CD4-positive, CD25-positive, alpha-beta regulatory T cell (primary cell): ENCODE measurements at places on chromosomes 13 and 19. TPM values are rescaled to one million over a fixed set of nuclear protein-coding genes. Genes with fewer than 3 reads are reported as not detected.
A peak's percentile ranks its signal among the peaks of the same experiment; 100 is the strongest.

- no peaks in the 10 kb centered on the region for H3K4me1 ChIP-seq
- no peaks in the 10 kb centered on the region for H3K36me3 ChIP-seq
- DNase-seq, result no peak
- no peak overlapping the region for H3K4me3 ChIP-seq
- H3K27ac ChIP-seq, result no peak overlapping the region
- H3K27me3 ChIP-seq, result no peaks in the 10 kb centered on the region
Observed at GRCh38 chr13:88112526-88112925, 441.4 kb downstream of the SLITRK5 start.

- H3K36me3 ChIP-seq, result no peaks in the 10 kb centered on the region
- peaks cover 9% of the 10 kb centered on the region for H3K27me3 ChIP-seq
- DNase-seq, result no peak
Observed at GRCh38 chr19:32219392-32219791, 126.0 kb upstream of the ZNF507 start.

ACP5 gene
- 40.4 TPM for total RNA-seq

GARIN5A gene
- 0.64 TPM for total RNA-seq

DNA sequence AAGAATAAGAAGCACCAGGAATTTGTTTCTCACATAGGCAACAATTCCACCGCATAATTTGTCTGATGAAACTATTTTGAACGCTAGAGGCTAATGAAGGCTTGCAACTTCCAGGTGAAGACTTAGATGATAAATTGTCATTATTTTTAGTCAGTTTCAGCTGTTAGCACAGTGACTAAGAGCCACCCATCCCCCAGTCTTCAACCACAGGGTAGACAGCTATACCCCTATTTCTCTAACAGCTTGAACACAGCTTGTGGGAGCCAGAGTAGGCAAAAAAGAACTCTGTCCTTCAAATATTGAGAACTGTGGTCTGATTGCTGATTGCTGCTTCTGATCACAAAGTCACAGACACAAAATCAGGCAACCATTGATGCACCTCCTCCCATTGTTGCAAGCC lies 1124.8 kb upstream of the PRR20A start:
- H3K4me1 ChIP-seq, result no peaks in the 10 kb centered on the region
- no peak overlapping the region for H3K4me3 ChIP-seq
- no peak for DNase-seq
- no peaks in the 10 kb centered on the region for H3K27me3 ChIP-seq
- no peak overlapping the region for H3K27ac ChIP-seq
- H3K36me3 ChIP-seq, result no peaks in the 10 kb centered on the region

DNA sequence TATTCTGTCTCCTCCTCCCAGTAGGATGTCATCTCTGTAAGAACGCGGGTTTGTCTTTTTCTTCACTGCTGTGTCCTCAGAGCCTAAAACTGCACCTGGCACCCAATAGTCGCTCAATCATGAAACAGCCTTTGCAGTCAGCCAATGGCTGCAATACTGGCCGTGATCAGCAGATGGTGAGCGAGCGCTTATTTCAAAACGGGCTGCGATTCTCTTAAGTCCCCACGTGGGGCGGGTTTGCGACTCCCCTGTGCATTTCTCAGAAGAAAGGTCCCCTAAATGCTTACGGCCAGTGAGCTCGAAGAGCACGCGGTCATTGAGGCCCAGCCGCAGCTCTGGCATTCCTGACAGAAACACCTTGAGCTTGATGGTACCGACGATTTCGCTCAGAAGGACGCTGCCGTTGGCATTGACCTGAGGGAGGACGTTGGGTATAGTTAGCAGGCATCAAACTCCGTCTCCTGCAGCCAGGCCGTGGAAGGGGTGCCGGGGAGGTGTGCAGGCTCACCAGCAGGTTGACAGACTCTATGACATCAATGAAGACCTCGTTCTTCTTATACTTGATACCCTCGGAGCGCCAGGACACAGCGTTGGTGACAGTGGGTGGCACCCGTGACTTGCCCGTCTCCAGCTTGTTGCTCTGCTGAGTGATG lies 6.0 kb downstream of the AP1M2 start:
- H3K27ac ChIP-seq, result no peak overlapping the region
- H3K36me3 ChIP-seq, result no peaks in the 10 kb centered on the region
- peaks cover 6% of the 10 kb centered on the region for H3K4me1 ChIP-seq
- DNase-seq, result peak; percentile 87
- no peaks in the 10 kb centered on the region for H3K27me3 ChIP-seq
- no peak overlapping the region for H3K4me3 ChIP-seq

DNA sequence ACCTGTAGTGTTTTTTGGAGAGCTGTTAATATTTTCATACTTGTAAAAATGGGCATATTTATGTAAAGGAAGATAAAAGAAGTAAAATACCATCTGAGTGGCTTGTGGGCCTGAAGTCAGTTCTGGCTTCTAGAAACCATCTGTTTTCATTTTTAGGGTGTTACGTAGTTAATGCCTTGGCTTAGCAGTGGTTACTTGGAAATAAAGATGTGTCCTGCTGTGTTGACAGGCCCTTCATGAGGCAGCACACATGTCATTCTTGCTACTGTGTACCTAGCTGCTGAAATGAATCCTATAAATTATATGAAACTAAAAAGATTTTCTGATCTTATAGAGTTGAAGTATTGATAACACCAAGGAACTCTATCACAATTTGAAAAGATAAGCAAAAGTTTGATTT lies 16.0 kb downstream of the ILF3 start:
- H3K4me1 ChIP-seq, result peaks cover 29% of the 10 kb centered on the region
- H3K27me3 ChIP-seq, result no peaks in the 10 kb centered on the region
- no peak overlapping the region for H3K27ac ChIP-seq
- DNase-seq, result no peak
- no peak overlapping the region for H3K4me3 ChIP-seq

PSG1 gene
- 0.96 TPM for total RNA-seq

DNA sequence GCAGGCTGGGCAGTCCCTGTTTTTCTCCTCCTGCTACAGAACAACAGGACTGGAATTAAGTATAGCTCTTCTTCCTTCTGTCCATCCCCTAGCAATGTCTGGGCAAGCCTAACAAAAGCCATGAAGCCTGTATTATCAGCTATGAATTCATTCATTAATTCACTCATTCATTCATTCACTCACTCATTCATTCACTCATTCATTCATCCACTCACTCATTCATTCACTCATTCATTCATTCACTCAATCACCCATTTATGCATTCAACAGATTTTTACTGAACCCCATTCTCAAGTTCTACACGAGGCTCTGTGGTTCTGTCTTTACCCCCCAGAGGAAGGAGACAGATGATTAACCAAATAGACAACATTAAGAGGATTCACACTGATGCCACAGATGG lies 69.9 kb downstream of the CACNA1A start:
- no peak for DNase-seq
- no peaks in the 10 kb centered on the region for H3K27me3 ChIP-seq
- H3K36me3 ChIP-seq, result no peaks in the 10 kb centered on the region
- no peak overlapping the region for H3K4me3 ChIP-seq
- H3K4me1 ChIP-seq, result no peaks in the 10 kb centered on the region
